ENCODE measurements at places on chromosomes 1 and 21.

DNA sequence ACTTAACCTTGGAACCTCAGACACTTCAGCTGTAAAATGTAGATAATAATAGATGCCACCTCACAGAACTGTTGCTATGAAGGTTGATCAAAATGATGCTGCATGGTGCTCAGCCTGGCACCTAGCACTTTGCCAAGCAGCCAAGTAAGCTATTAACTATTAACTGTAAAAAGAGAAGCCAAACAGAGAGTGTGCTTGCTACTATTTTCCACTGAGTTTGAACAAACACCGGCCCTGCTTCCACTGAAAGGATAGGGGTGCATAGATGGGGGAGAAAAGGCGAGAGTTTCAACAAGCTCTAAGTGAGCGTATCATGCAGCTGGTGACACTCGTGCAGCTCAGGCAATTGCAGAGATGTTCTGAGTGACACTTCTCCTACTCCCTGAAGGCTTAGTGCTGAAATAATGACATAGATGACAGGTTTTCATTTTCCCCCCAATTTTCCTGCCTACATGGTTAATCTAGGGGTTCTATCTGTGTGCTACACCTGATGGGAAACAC, 78.2 kb downstream of the GPR88 start:
- no peak for DNase-seq

- DNase-seq: no peak
These were observed 44.6 kb downstream of the NFYC start for GRCh38 chr1:40736085-40736531.

DNA sequence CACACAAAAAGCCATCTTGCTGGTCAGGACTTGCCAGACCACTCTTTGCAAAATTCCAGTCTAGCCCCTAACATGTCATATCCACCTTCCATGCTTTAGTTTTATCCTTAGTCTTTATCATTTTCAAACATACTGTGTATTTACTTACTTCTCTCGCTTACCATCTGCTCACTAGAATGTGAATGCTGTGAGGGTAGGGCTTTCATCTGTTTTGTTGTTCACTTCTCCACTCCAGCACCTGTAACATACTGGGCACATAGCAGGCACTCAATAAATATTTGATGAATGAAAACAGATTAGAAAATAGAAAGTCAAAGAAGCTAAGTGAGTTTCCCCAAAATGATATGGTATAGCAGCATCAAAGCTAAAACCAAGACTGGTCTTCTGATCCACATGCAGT, 79.9 kb downstream of the OLFML2B start:
- DNase-seq: no peak

DNA sequence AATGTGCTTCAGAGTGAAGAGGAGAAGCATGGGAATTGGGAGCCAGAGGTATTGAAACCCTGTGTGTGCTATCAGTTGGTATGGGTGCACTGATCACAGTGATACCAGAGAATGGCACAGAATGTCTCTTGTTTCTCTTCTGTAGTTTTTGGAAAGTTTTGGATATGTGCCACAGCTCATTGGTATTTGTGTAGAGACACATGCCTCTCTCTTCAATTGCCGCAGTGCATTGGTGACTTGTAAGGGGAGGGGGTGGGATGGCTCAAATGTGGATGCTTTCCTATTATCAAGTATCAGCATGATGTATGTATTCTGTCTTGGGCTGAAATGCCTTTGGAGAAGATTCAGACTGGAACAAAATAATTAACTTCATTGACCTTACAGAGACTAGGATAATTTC, 101.0 kb downstream of the HMCN1 start:
- no peak for DNase-seq

DNA sequence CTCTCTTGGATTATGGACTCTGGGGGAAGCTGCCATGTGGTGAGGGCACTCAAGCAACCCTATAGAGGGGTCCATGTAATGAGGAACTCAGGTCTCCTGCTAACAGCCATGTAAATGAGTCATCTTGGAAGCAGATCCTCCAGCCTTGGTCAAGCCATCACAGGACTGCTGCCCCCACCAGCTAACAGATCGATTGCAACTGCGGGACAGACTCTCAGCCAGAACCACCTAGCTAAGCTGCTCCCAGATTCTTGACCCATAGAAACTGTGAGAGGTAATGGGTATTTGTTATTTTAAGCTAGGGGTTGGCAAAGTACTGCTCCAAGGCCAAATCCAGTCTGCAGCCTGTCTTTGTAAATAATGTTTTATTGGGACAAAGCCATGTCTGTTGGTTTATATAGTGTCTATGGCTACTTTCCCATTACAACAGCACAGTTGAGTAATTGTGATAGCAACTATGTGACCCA, 27.6 kb upstream of the MAP3K7CL start:
- no peak for DNase-seq

- no peak for DNase-seq
These were observed 1.6 kb downstream of the E2F2 start for GRCh38 chr1:23529146-23530086.

DNA sequence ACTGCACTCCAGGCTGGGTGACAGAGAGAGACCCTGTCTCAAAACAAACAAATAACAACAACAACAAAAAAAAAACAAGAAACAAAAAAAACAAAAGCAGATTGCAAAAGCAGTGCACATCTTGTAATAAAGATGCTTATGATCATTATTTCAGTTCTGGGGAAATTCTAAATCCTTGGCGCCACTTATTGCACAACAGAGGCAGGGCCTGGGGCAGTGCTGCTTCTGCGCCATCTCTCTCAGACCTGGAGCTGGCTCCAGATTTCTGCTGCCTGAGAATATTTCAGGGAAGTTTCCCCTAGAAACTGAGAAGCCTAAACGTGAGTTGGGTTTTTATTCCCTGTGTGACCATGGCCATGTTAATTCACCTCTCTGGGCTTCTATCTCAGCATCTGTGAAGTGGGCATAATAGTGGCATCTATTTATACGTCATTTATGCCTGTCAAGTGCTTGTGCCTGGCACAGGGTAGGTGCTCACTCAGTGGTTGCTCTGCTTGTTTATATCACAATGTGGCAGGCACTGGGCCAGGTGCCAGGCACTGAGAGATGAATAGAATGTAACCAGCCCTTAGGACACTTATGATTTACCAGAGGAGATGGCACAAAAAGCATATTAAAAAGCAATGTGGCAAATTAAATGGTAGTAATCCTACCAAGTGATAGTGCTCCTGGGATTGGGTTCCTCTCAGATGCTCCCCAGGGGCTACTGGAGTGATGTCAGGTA, 67.9 kb downstream of the MDM4 start:
- DNase-seq: no peak

DNA sequence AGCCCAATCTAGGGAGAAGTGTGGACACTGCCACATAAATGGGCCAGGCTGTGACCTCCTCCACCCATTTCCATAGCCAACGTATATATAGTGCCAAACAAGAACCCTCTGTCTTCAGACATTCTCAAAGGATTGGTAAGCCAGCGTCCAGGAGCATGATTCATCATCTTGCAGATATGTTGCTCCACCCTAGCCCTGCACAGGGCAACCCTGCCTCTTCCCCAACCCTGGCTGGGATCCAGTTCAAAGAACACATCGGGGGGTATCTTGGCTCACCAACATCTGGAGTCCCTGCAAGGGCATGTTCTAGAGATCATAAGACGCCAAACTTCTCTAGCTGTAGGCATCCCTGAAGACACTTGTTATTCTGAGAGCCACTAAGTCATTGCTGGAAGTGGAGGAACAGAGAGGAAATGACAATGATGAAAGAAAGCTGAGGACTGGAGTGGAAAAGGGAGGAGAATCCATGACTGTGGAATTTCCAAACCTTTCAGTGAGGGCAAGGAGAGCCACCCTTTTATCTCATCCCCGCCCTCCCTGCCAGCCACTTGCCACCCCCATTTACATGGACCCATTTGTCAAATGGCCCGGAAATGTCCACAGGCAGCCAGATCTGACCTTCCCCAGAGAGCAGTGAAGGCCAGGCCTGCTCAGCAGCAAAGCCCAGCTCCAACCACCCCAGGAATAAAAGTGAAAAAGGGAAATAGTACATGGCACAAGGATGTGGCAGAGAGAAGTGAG, 144.1 kb upstream of the CTTNBP2NL start:
- no peak for DNase-seq

GRCh38 chr1:22111620-22112019, 31.3 kb downstream of the WNT4 start:
- DNase-seq: no peak

- no peak for DNase-seq
These were observed 9.9 kb upstream of the ZBTB17 start for GRCh38 chr1:15985611-15986297.

DNA sequence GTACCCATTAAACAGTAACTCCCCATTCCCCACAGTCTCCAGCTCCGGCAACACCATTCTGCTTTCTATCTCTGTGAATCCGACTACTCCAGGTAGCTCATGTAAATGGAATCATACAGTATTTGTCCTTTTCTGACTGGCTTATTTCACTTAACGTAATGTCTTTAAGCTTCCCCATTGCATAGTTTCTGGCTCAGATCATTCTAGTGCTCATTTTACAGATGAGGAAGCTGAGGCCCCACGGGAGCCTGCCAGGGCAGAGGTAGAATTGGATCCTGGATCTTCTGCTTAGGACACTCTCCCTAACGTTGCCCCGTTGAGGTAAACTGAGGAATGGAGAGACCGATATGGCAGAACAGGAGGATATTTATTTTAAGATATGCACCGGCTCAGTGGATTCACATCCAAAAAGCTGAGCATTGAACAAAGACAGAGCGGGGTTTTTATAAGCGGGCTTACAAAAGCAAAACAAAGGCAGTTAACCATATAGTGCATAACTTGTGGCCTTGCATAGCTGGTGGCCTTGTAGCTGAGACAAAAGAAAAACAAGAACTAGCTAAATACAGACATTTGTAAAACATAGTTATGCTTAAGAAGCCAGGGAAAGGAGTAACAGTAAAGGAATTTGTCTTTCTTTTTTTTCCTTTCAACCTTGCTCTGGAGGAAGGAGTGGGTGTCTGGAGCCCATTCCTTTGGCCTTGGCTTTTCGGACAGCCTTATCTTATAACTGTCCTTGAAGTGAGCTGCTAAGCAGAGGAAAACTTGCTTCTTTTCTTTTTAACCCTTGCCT, 15.3 kb upstream of the KLHDC8A start:
- DNase-seq: no peak

DNA sequence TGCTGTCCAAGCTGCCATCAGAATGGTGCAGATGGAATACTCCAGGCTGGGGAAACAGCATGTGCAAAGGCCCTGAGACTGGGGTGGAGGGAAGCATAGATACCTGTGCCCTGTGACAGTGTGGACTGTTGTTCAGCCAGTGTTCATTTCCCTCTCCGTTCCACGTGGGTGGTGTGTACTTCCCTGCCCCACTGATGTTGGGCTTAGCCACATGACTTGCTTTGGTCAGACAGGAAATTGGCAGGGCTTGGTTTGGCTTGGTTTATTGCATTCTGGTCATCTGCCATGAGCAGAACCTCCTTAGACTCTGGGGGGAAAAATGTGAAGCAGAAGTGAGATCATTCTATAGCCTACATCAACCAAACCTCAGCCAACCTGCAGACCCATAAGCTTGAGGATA, 102.4 kb upstream of the IGSF21 start:
- no peak for DNase-seq

DNA sequence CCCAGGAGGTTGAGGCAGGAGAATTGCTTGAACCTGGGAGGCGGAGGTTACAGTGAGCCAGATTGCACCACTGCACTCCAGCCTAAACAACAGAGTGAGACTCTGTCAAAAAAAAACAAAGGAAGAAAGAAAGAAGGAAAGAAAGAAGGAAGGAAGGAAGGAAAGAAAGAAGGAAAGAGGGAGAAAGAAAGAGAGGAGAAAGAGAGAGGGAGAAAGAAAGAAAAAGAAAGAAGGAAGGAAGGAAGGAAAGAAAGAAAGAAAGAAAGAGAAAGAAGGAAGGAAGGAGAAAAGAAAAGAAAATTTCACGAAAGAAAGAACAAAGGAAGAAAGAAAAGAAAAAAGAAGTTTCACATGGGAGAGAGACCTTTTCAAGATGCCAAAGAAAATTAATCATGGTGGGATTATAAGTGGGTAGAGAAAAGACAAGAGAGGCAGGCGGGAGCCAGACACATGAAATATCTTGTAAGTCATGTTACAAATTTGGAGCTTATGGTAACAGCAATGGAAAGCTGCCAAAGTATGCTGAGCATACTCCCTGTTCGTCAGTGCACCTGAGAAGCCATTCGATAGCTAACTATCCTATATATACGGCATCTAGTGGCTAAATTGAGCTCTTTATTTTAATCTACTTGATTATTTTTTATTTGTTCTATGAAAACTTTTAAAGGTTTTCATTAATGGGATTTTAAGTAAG, 41.3 kb upstream of the TNFSF4 start:
- no peak for DNase-seq

DNA sequence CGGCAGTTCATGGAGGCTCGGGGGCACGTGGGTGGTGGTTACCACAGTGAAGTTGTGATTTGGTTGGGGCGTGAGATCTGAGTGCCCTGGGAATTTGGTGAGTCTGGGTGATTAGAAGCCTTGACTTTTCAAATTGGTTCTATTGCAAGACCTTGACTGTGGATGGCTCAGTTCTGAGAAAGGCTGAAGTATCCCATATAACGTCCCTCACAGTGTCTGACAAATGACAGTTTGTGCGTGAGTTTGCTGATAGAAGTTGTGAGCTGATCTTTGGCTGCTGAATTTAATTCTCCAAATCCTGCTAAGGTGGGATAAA, 549 bp downstream of the MSH4 start:
- DNase-seq: no peak

All from stimulated activated CD4-positive, alpha-beta T cell treated with anti-CD3 and anti-CD28 coated beads, Interleukin-1b, Interleukin-23, amount 100 ng/mL, for 48 hours (primary cell).